Activated CD4-positive, alpha-beta T cell treated with anti-CD3 and anti-CD28 coated beads, Interleukin-2, amount 50 U/mL, for 16 hours (primary cell): ENCODE measurements at places on chromosomes 16 and 17.

DNA sequence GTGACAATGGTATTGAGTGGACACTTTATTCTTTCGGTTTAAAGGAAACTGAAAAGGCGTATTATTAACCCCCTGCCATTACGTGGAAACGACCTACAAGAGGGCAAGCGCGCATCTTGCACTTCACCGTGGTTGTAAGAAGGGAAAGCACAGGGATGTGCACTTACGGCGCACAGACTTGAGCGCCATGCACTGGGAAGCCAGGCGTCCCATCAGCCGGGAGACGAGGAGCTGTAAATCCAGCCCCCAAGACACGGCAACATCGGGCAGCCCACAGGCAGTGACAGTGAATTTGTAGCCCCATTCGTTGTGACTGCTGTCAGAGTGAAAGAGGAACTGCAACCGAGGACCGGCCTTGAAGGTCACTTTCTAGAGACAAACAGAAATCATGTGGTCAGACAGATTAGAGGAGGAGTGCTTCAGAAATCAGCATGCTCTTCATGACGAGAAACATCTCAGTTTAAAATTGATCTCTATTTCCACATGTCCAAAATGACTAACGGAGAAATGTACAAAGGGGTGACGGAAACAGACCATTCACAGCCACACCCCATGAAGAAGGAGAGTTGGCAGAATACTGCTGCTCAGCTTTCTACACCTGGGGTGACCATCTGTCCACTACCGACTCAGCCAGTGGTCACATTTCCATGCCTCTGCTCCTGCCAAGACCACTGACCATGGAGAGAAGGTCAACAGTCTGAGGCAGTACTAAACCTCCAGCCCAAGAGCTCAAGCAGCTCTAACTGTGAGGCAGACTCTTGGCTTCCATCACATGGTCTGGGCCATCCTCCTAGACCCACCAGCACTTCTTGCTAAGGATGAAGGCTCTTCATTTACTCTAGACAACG lies 68.6 kb downstream of the ZZEF1 start:
- DNase-seq: no peak

GRCh38 chr16:88349903-88350900 lies 32.6 kb upstream of the ZNF469 start:
- no peak for DNase-seq

- DNase-seq: no peak
Measured at GRCh38 chr17:7184091-7184488, 4.9 kb upstream of the ASGR1 start.

DNA sequence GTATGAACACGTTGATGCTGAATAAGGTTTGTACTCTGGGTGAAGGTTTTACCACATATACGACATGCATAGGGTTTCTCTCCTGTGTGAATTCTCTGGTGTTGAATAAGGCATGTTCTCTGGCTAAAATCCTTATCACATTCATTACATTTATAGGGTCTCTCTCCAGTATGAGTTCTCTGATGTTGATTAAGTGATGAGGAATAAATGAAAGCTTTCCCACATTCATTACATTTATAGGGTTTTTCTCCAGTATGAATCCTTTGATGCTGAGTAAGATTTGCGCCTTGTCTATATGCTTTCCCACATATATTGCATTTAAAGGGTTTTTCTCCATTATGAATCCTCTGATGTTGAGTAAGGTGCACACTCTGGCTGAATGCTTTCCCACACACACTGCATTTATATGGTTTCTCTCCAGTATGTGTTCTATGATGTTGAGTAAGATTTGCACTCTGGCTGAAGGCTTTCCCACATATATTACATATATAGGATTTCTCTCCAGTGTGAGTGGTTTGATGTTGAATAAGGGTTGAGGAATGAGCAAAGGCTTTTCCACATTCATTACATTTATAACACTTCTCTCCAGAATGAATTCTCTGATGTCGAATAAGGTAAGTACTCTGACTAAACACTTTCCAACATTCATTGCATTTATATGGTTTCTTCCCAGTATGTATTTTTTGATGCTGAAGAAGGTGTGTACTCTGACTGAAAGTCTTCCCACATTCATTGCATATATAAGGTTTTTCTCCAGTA lies 16.9 kb downstream of the ZNF287 start:
- no peak for DNase-seq

DNA sequence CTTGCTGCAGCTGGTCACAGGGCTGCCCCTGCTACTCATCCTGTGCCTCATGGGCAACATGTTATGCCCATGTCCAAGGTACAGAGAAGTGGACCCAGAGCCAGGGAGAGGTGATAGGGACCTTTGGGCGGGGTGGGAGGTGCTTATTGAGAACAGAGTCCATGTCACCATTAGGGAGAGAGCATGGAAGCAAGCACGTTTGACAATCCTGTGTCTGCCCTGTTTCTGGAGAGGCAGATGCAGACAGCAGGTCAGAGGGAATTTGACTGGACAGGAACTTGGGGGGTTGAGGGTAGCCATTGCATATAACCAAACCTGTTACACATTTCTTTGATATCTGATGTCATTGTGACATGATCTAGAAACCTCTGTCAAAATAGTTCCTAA lies 14.3 kb upstream of the ARL4D start:
- DNase-seq: no peak

DNA sequence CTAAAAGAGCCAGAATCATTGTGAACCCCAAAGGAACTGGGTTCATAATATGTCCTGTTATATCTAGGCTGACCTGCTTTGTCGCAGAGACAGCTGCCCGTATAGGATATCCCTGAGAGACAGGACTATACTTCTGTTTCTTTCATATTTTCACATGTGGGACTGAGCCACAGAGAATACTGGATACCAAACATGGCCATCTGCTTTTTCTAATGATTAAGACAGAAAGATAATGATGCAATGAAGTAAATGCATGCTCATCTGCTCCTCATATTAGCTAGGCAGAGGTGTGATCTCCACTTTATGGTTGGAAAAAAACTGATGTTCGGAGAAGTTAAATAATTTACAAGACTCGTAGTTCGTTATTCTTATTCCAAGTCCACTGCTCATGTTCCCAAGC lies 160.4 kb downstream of the AATF start:
- no peak for DNase-seq

GRCh38 chr17:43016216-43016615 lies 6.0 kb downstream of the VAT1 start:
- DNase-seq: no peak

- DNase-seq: no peak
Measured at GRCh38 chr17:44087319-44087718, 16.8 kb downstream of the G6PC3 start.

GRCh38 chr17:56570199-56570598 lies 23.3 kb upstream of the NOG start:
- DNase-seq: no peak

- no peak for DNase-seq
Measured at GRCh38 chr17:70521821-70522256, 352.5 kb downstream of the KCNJ2 start.

- no peak for DNase-seq
Measured at GRCh38 chr17:79132271-79133064, 57.8 kb downstream of the ENGASE start.

- DNase-seq: no peak
Measured at GRCh38 chr16:11796227-11797165, 562 bp downstream of the ZC3H7A start.

DNA sequence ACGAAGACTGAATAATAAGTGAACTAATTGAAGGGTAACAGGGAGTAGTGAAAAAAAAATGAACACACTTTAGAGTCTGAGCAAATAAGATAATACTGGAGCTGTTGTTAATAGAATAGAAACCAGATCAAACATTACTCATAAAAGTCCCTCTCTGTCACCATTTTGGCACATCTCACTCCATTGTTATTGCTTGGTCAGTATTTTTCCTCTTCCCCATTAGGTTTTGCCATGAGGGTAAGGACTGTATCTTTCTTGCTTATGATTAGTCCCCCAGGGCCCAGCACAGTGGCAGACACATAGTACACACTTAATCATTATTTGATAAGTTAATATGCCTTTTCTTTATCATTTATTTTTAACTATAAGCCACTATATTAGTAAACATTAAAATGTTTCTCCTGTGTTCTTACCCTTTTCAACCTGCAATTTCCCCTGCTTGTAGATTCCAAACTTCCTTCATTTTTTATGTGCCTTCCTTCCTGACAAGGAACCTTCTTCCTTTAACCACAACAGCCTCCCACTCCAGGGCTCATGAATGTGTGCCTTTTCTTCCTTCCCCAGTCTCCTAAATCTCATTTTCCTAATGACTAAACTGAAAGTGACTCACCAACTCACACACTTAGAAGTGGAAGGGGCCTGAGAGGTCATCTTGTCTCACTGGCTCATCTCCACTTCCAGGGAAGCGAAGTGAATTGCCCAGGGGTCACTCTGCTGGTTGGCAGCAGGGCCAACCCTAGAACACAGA lies 88.2 kb upstream of the HAS3 start:
- no peak for DNase-seq

DNA sequence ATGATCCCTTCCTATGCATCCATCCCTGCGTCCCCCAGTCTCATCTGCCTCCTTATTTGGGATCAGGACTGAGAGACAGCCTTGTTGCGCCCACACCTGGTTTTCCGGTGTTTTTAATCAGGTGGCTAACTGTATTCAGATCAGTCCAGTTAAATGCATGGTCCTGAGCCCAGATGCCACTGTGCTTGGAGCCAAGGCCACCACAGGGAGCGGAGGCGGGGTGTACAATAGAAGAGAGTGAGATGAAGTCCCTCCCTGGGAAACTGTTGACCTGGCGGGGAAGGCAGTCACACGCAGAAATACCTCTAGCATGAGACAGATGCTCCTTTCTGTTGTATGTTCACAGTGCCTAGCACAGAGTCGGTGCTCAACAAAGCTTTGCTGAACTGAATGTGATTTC lies 6.3 kb downstream of the RCVRN start:
- DNase-seq: no peak

- DNase-seq: no peak
Measured at GRCh38 chr17:78873519-78874340, 29.3 kb downstream of the CEP295NL start.

- peak; percentile 45 for DNase-seq
Measured at GRCh38 chr16:14249291-14250032, 178.3 kb downstream of the MRTFB start.

GRCh38 chr17:47719411-47720152 lies 13.5 kb upstream of the TBX21 start:
- DNase-seq: peak; percentile 95

- DNase-seq: no peak
Measured at GRCh38 chr16:87687126-87687910, 78.5 kb downstream of the KLHDC4 start.

- no peak for DNase-seq
Measured at GRCh38 chr16:77956231-77956630, 66.1 kb upstream of the CLEC3A start.

GRCh38 chr16:10265770-10266615 lies 83.8 kb upstream of the GRIN2A start:
- peak; percentile 14 for DNase-seq

DNA sequence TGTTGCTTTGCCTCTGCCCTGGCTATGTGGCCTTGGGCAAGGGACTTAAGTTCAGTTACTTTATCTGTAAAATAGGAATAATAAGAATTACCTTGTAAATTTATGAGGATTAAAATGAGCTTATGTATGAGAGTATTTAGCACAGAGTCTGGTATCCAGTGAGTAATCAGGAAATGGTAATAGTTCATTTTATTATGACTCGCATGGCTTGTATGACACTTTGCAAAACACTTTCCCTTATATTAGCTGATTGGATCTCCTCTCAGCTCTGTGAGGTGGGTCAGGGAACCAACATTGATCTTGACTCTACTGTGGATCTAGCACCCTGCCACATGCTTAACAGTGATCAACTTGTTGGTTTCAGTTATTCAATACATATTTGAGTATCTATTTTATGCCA lies 8.3 kb upstream of the CDH3 start:
- no peak for DNase-seq

- no peak for DNase-seq
Measured at GRCh38 chr16:68707340-68708152, 29.5 kb upstream of the CDH1 start.

- DNase-seq: no peak
Measured at GRCh38 chr17:58302171-58302918, 21.6 kb upstream of the MPO start.

- DNase-seq: no peak
Measured at GRCh38 chr16:80366023-80366422, 174.8 kb upstream of the DYNLRB2 start.

GRCh38 chr17:80526116-80526910 lies 18.3 kb upstream of the RPTOR start:
- DNase-seq: no peak

DNA sequence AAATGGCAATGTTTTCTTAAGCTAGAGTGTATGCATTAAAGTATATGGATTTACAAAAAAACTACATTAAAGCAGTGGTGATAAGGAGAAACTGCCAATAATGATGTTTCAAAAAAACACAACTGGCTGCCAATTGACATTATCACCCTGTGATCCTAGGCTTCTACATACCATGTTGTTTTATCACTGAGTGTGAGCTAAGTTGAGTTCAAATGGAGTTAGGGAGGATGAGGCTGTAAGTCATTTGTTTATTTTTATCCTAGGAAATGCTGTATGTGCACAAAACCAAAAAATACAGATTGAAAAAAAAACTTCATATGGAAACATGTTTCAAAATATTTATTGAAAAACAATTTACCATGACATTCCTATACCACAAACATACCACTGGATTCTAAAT lies 22.9 kb downstream of the CHCT1 start:
- DNase-seq: no peak

DNA sequence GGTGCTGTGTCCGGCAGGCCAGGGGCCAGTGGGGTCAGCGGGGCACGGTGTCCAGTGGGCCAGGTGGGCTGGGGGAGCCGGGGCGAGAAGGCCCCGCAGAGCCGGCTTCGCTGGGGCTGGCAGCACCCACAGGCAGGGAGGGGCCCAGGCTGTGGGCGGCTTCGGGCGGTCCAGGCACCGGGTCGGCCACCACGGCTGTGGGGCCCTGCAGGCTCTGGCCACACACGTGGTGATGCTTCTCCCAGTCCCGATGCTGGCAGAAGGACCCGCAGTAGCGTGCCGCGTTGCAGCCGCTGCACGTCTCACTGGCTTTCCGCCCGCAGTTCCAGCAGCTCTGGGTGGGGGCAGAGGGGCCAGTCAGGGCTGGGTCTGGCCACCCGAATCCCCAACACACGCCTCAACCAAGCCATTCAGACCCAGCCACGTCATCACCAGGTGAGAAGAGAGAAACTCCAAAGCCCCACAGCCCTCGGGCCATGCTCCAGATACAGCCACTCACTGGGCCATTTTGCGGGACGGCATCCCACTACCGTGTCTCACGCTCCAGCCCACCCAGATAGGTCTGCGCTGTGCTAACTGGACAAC lies 10.6 kb upstream of the PABPN1L start:
- DNase-seq: no peak
